Diencephalon (tissue), 1 donor: ENCODE measurements at places on chromosomes 16 and 17. TPM values are rescaled to one million over a fixed set of nuclear protein-coding genes. Genes with fewer than 3 reads are reported as not detected.

ALDOC gene
- total RNA-seq = 249 TPM

GAS2L2 gene
- 1.2 TPM for total RNA-seq

HSD11B2 gene
- 6.5 TPM for total RNA-seq

BAIAP3 gene
- 61.8 TPM for total RNA-seq

SULT1A4 gene
- 2.1 TPM for total RNA-seq

AOC2 gene
- 1.2 TPM for total RNA-seq

SLC16A11 gene
- 0.23 TPM for total RNA-seq

TMC7 gene
- 5.1 TPM for total RNA-seq

MT4 gene
- total RNA-seq = not detected

PERCC1 gene
- total RNA-seq = not detected

FAM20A gene
- total RNA-seq = 3.0 TPM

C16orf86 gene
- 2.5 TPM for total RNA-seq

ADAD2 gene
- total RNA-seq = 0.23 TPM

TUBB3 gene
- total RNA-seq = 2,197 TPM

CASKIN1 gene
- total RNA-seq = 41.3 TPM

NT5M gene
- 4.6 TPM for total RNA-seq

SLC13A5 gene
- 2.3 TPM for total RNA-seq

WFDC1 gene
- total RNA-seq = 7.6 TPM

CDK3 gene
- 2.8 TPM for total RNA-seq

NOD2 gene
- 0.69 TPM for total RNA-seq

GPR142 gene
- total RNA-seq = not detected

NPIPA5 gene
- total RNA-seq = 3.5 TPM
